NCI-H774 (cell line): ENCODE measurements at places on chromosomes 7 and 10.

- no peak for DNase-seq
Measured at GRCh38 chr10:5046410-5046809, 42.8 kb upstream of the AKR1C2 start.

GRCh38 chr7:30989008-30989823 is 25.5 kb downstream of the GHRHR start:
- no peak for DNase-seq

GRCh38 chr7:90461219-90461618 is 8.2 kb upstream of the PTTG1IP2 start:
- no peak for DNase-seq

- no peak for DNase-seq
Measured at GRCh38 chr10:81870472-81870871, 4.5 kb upstream of the NRG3 start.

DNA sequence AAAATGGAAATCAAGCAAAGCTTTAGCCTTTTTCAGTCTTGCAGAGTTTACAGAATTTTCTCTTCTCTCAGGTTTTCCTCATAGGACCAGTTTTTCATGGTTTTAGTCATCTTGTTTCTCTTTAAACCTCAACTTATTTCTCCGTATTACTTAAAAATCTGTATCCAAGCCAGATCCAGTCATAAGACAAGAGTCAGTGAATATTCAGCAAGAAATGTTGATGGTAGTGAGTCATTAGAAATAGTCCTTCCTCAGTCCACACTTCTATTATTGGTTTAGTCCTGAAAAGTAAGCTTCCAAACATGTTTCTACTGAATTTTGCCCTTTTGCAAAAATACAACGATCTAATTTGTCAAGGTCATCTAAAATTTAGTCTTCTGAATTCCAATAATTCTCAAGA is 107.0 kb downstream of the VIM start:
- DNase-seq: no peak

DNA sequence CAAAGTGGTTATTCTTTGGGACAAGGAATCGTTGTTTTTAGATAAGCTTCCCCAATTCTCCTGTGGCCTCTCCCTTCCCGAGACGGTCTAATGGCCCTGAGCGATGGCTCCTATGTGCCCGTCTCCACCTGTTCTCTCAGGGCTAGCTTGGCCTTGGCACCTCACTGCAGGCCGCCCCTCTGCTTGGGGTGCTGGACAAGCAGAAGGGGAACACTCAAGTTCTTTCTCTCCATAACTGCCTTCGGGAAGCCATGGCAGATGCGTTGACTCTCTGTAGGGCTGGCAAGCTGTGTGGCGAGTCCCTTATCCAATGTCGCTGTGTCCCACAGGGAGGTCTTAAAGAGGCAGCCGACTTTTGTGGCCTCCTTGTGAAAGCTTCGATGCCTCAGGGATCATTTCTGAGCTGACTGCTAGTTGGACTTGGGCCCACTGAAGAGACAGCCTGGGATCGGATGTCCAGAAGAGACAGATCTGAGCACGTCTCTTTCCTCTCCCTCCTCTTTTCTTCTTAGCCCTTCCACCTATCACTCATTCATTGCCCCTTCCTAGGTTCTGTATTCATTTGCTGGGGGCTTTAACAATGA is 70.8 kb downstream of the GRK5 start:
- no peak for DNase-seq

- no peak for DNase-seq
Measured at GRCh38 chr7:96558530-96558929, 151.1 kb downstream of the SEM1 start.

DNA sequence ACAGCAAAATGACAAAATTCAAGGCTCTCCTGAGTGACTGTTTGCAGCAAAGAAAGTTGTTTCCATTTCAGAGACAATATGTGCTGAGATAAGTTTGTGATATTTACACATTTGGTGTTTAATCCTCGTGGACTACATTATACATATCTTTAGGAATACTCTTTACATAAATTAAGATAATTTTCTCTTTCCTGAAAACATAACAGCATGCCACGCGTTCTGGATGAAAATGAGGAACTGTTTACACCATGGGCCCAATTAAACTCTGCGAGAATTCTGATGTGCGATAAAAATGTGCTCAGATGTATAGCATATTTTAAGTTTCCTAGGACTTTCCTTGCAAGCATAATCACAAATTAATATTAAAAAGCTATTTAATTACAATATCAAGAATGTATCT is 26.4 kb downstream of the PTPRE start:
- DNase-seq: no peak

- no peak for DNase-seq
Measured at GRCh38 chr7:43803865-43804264, 45.4 kb downstream of the BLVRA start.

GRCh38 chr10:68047122-68047521 is 28.0 kb downstream of the HERC4 start:
- no peak for DNase-seq

- no peak for DNase-seq
Measured at GRCh38 chr10:42654419-42654818, 16.0 kb upstream of the ZNF33B start.

GRCh38 chr7:45416846-45417245 is 157.3 kb upstream of the ADCY1 start:
- no peak for DNase-seq

DNA sequence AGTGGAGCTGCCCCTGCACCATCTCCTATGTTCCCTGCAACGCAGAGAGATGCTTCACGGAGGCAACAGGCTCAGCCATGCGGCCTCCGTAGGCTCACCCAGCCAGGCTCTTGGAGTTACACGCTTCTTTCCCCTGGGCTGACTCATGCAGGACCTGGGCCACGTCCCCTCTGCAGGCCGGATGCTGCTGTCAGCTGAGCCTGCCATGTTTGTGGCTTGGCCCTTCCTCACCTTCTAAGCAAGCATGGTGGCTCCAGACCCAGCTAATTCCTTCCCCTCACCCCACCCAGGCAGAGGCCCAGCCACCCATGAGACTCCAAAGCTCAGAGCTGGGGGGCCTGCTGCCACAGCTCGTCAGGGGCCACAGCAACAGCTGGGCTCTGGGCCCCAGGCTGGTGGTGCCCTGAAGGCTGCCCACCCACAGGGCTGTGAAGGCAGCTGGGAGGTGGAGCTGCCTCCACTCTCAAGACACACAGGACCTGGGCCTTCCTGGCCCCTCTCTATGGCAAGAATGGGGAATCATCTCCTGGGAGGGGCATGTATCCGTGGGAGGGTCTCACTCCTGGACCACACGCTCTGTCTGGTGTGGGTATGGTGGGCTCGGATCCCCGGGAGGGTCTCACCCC is 219.6 kb downstream of the ELFN1 start:
- no peak for DNase-seq
